ENCODE measurements at places on chromosomes 2 and 18. TPM values are rescaled to one million over a fixed set of nuclear protein-coding genes. Genes with fewer than 3 reads are reported as not detected.

The DNAJC5G gene
- total RNA-seq = not detected

The DSG4 gene
- total RNA-seq = not detected

The FEV gene
- total RNA-seq = not detected

The ST6GAL2 gene
- total RNA-seq = 0.32 TPM

The ANKRD23 gene
- 3.0 TPM for total RNA-seq

The FTCDNL1 gene
- total RNA-seq = 0.76 TPM

The CNDP1 gene
- total RNA-seq = 0.11 TPM

The ATL2 gene
- total RNA-seq = 39.1 TPM

The CYRIA gene
- total RNA-seq = 25.9 TPM

The ERFE gene
- 3.7 TPM for total RNA-seq

The KCNG2 gene
- not detected for total RNA-seq

The RUFY4 gene
- not detected for total RNA-seq

The HNMT gene
- 31.5 TPM for total RNA-seq

The SATB2 gene
- 4.9 TPM for total RNA-seq

The SOX11 gene
- 0.13 TPM for total RNA-seq

The SCN9A gene
- not detected for total RNA-seq

The VAMP5 gene
- 30.2 TPM for total RNA-seq

The SIGLEC15 gene
- total RNA-seq = 0.52 TPM

The ADD2 gene
- total RNA-seq = under 0.01 TPM

The CXCR2 gene
- not detected for total RNA-seq

The MYO7B gene
- total RNA-seq = 0.13 TPM

The GBX2 gene
- total RNA-seq = not detected

The MORN2 gene
- total RNA-seq = 30.2 TPM

The RNU2-63P gene
- total RNA-seq = not detected

The FAM161A gene
- total RNA-seq = 2.3 TPM

The ST8SIA5 gene
- total RNA-seq = 0.43 TPM

The SH3BP4 gene
- total RNA-seq = 44.9 TPM

The C2orf66 gene
- 0.13 TPM for total RNA-seq

The ABCG8 gene
- total RNA-seq = not detected
